ENCODE measurements at places on chromosomes 5 and 9. TPM values are rescaled to one million over a fixed set of nuclear protein-coding genes. Genes with fewer than 3 reads are reported as not detected.

- H3K4me3 ChIP-seq: no peak overlapping the region
- DNase-seq: no peak
- peaks cover 6% of the 10 kb centered on the region for H3K4me1 ChIP-seq
- no peaks in the 10 kb centered on the region for H3K27me3 ChIP-seq
- H3K27ac ChIP-seq: no peak overlapping the region
Measured at GRCh38 chr9:127751269-127752054, 16.4 kb upstream of the TOR2A start.

DNA sequence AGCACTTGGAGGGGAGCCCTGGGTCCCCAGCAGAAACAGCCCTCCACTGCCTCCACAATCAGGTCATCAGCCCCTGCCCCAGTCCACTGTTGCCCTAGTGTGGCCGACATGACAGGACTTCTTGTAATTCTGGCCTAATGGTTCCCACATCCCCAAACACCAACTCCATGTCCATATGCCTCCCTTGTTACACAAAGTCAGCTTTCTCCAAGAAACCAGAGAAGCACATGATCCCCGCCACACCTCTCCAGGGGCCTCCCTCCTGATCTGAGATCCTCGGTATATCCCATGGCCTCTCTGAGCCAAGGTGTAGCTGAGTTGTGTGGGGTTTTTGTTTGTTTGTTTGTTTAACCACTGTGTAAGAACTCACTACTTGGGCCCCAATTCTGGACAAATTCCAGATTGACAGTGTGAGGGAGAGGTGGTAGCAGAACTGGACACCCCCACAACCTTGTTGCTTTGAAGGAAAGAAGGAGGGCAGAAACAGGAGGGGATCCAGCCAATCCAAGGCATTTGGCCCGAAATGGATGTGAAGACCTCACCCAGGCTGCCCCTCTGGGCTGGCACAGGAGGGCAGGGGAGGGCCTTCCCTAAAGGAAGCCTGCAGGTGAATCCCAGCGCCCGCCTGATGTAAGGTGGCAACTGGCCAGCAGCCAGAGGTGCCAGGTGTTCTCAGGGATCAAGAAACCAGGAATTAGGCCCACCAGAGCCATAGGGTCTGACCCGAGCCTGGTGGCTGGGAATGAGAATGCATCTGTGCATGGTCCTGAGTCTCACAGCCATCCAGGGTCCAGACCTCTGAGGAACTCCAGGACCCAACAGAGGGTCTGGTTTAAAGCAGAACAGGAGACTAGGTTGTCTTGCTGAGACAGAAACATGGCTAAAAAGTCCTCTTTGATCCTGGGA, 13.4 kb downstream of the IRF1 start:
- peak; percentile 75 for DNase-seq
- no peaks in the 10 kb centered on the region for H3K27me3 ChIP-seq
- peak overlapping the region; percentile 73 for H3K27ac ChIP-seq
- H3K36me3 ChIP-seq: peaks cover 14% of the 10 kb centered on the region
- H3K4me1 ChIP-seq: peaks cover 57% of the 10 kb centered on the region

DNA sequence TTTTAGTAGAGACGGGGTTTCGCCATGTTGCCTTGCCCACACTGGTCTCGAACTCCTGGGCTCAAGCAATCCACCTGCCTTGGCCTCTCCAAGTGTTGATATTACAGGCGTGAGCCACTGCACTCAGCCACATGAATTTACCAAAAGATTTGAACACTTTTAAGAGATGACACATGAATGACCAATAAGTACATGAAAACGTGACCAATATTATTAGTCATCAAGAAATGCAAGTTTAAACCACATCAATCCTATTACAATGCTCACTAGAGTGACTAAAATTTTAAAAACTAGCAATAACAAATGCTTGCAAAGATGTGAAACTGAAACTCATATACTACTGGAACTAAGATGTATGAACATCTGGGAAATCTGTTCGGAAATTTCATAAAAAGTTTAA, 54.3 kb downstream of the NR6A1 start:
- no peak overlapping the region for H3K4me3 ChIP-seq
- peaks cover 8% of the 10 kb centered on the region for H3K27me3 ChIP-seq
- peaks cover 6% of the 10 kb centered on the region for H3K4me1 ChIP-seq
- no peaks in the 10 kb centered on the region for H3K36me3 ChIP-seq

Gene TAS2R1
- total RNA-seq: not detected

- no peak overlapping the region for H3K27ac ChIP-seq
- no peaks in the 10 kb centered on the region for H3K4me1 ChIP-seq
- no peak for DNase-seq
- H3K4me3 ChIP-seq: no peak overlapping the region
Measured at GRCh38 chr9:70868661-70869652, 252.5 kb downstream of the TRPM3 start.

GRCh38 chr5:159163027-159163700, 46.2 kb downstream of the RNF145 start:
- H3K4me1 ChIP-seq: peaks cover 43% of the 10 kb centered on the region
- H3K27me3 ChIP-seq: no peaks in the 10 kb centered on the region
- peak overlapping the region; percentile 6 for H3K4me3 ChIP-seq

Gene SCAI
- 13.4 TPM for total RNA-seq

DNA sequence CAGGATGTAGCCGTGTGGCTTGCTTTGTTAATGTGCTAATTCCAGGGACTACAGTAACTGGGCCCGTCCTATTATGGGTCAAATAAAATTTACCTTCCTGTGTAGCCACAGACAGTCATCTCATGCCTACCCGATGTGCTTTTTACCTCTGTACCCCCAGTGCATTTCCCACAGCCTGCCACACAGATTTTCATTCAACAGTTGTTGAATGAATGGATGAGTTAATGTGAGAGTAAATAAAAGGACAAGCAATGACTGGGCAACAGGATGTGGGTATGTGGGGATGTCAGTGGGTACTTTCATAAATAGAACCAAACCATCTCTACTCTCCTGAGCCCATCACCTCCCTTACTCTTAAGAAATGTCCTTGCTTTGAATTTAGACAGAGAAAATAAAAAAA, 441.2 kb upstream of the ZNF462 start:
- no peaks in the 10 kb centered on the region for H3K27me3 ChIP-seq
- no peak overlapping the region for H3K27ac ChIP-seq
- DNase-seq: no peak
- H3K4me1 ChIP-seq: no peaks in the 10 kb centered on the region
- no peaks in the 10 kb centered on the region for H3K36me3 ChIP-seq

Gene HTR4
- not detected for total RNA-seq

- H3K4me3 ChIP-seq: peak overlapping the region; percentile 69
- H3K27ac ChIP-seq: peak overlapping the region; percentile 90
- no peaks in the 10 kb centered on the region for H3K27me3 ChIP-seq
- peaks cover 50% of the 10 kb centered on the region for H3K4me1 ChIP-seq
Measured at GRCh38 chr5:52725065-52725746, 62.5 kb upstream of the ITGA1 start.

GRCh38 chr5:33300209-33300742, 140.5 kb upstream of the TARS1 start:
- peaks cover 10% of the 10 kb centered on the region for H3K27me3 ChIP-seq
- peaks cover 7% of the 10 kb centered on the region for H3K4me1 ChIP-seq
- H3K36me3 ChIP-seq: no peaks in the 10 kb centered on the region
- H3K4me3 ChIP-seq: no peak overlapping the region
- no peak for DNase-seq

DNA sequence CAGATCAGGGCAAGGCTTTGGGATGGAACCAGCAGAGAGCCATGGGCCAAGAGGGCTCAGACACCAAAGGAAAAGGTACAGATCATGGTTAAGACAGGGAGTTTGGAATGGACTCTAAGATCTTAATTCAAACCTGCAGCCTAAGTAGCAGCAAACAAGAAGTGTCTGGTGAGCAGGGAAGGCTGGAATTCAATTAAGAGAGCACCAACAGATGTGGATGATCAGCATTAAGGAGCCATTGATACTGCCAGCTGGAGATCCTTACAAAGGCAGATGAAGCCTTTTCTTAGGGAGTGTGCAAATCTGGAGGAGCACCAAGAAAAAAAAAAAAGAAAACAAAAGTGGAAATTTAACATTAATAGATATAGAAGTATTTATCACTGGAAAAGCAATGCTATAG, 516.8 kb downstream of the RASEF start:
- H3K4me3 ChIP-seq: no peak overlapping the region
- no peak for DNase-seq
- no peaks in the 10 kb centered on the region for H3K36me3 ChIP-seq
- H3K27ac ChIP-seq: no peak overlapping the region
- H3K4me1 ChIP-seq: no peaks in the 10 kb centered on the region

Gene MGAT1
- 119 TPM for total RNA-seq

Gene C5orf52
- 0.42 TPM for total RNA-seq

Gene PAEP
- total RNA-seq: not detected

Gene RGS3
- 113 TPM for total RNA-seq

DNA sequence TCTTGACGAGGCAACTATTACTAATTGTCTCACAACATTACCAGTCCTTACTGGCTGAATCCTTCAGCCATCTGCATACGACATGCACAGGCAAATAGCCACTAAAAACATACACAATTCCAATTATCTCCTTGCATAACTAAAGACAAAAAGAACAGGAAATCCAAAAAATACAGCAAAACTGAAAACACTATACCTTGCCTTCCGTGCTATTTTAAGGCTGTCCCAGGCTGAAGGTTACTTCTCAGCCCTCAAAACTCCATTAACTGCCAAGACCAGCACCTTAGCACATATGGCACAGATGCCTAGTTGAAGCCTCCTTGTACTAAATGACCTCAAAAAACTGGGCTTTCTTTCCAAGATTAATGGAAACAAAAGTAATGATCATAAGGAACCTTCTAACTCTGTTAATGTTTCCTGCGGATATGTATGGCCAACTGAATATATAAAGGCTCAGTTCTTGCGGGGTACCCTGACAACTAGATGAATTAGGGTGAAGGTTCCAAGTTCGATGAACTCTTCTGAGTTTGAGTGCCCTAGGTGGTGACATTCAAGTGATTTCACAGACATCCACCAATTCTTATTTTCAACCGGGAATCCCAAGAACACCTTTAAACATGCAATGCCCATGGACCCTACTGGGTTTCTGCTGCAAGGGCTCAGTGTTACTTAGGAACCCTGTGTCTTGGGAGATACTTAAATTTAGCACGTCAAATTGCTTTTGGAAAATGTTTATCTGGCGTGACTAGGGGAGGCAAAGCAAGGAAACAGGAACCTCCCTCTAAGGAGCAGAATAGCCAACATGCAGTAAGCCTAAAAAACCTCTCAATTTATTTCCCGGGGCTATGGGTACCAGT, 455.3 kb downstream of the RAB3C start:
- DNase-seq: peak; percentile 71
- peaks cover 51% of the 10 kb centered on the region for H3K4me1 ChIP-seq
- H3K4me3 ChIP-seq: peak overlapping the region; percentile 92
- no peaks in the 10 kb centered on the region for H3K27me3 ChIP-seq

- no peak overlapping the region for H3K4me3 ChIP-seq
- no peak for DNase-seq
- H3K36me3 ChIP-seq: no peaks in the 10 kb centered on the region
- no peak overlapping the region for H3K27ac ChIP-seq
- H3K4me1 ChIP-seq: no peaks in the 10 kb centered on the region
- H3K27me3 ChIP-seq: no peaks in the 10 kb centered on the region
Measured at GRCh38 chr5:15579193-15579990, 79.4 kb downstream of the FBXL7 start.

DNA sequence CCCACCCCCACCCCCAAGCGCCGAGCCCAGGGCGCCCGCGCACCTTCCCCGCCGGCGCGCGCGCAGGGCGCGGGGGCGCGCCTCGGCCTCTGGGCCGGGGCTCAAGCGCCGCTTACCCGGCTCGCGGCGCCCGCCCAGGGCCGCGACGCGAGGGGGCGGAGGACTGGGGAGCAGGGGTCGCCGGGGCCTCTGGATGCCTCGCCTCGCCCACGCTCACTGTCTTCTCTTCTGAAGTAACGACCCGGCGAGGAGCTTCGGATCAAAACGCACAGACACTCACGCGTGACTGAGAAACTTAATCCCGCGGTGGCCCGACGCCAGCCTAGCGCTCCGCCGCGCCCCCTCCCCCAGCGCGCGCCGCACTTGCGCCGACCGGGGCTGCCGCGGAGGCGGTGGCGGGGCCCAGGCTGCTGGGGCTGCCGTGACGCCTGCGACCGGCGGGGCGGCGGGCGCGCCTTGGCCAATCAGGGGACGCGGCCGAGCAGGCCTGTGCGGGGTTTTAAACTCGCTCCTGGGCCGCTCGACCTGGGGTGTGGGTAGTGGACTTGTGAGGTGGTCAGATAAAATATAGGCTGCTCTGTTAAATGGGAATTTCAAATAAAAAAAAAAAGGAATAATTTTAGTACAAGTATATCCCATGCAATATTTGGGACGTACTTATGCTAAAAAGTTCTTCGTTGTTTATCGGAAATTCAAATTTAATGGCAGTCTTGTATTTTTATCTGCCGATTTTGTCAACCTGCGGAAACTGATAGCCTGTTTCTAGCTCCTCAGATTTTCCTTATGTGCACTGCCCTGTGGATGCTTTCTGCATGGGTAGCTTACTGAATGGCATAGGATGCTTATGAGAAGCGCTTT, at the start of gene MPDZ:
TSS of gene MPDZ (minus strand) at position 409 of the 858 bp plus-strand sequence. CDS start 29,377 bp downstream, outside the sequence.
- no peak within 1 kb of the TSS for H3K27ac ChIP-seq
- H3K4me1 ChIP-seq: no peaks in the 10 kb centered on the region
- H3K27me3 ChIP-seq: peaks cover 21% of the 10 kb centered on the region
- DNase-seq: no peak
- no peak within 1 kb of the TSS for H3K4me3 ChIP-seq
